DMS 273 treated with DMSO at 0.1 percent for 48 hours (cell line): ENCODE measurements at places on chromosomes 2 and 18.

DNA sequence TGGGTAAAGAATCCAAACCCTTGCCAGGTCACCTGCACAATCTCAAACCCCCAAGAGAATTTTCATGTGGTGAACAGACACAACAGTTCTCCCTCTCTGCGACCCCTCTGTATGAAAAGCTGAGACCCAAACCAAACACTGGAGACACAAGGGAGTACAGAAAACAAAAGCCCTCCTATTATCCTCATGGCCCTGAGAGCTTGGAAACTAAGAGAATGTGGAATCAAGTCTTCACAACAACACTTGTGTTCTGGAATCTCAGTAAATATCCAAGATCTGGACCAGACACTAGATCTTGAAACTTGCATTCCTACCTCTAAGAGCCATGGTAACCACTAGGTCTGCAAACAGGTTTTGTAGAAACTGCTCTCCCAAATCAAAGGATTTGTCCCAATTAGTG is 50.1 kb upstream of the CCDC150 start:
- no peak for DNase-seq

GRCh38 chr2:73981081-73982001 is 3.4 kb upstream of the TET3 start:
- DNase-seq, result peak; percentile 45

GRCh38 chr2:12607971-12608370 is 108.8 kb upstream of the TRIB2 start:
- no peak for DNase-seq

DNA sequence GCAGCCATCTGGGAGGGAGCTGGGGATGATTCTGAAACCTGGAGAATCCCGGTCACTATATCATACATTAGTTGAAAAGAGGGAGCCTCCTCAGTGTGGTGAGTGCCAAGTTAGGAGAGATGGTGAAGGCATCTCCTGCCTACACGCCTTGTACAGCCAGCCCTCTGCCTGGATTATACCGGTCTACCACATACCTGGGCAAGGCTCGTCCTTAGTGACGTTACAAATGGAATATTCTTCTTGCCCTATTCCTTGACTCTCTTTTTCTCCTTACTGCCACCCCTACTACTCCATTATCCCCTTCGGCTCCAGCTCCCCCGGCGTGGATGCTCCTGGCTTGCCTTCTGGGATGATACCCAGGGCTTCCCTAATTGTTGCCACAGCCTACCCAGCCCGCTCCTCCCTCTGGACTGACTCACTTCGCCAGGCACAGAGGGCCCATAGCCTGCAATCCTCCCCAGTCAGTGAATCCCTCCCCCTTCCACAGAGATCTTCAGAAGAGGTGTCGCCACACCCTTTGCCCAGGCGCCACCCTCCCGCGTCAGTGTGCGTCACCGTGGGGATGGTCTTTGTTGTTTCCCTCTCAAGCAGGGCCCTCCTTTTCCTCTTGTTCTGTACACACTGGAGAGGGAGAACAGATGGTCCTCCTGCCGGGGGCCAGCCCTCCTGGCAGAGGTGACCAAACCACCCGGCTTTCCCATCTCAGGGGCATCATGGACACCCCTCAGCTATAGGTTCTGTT is 115.2 kb upstream of the EPAS1 start:
- no peak for DNase-seq

DNA sequence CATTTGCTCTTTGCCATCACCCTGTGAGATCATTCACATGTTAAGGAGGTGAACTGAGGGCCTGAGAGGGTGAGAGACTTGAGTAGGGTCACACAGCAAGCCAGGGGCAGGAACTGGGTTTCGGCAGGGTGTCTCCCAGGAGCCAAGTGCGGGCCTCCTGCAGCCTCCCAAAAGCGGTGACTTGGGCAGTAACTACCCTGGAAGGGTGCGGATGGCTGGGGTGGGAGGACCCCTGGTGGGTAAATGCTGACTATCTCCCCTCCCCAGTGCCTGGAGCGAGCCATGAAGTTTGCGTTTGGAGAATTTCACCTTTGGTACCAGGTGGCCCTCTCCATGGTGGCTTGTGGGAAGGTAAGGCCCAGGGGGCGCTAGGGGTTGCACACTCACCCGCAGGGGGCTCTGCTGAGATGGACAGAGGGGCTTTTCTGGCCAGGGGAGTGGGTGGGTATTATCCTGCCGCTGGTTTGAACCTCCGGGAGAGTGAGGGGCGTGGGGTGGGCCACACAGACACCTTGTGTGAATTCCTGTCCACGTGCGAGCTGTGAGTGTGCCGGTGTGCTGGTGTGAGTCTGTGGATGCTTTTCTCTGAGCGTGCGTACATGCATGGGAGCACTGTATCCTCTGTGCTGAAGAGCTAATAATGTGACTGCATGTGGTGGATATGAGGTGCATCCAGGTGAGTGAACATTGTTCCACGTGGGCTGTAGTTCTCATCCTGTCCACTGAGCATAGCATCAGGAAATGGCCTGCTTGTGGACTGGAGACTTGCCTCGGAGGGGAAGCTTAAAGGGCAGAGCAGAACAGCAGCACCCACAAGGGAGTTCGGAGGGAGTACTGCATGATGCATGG is 91.0 kb upstream of the MCFD2 start:
- no peak for DNase-seq
